Iris pigment epithelial cell (primary cell): ENCODE measurements at places on chromosomes 2 and 18.

GRCh38 chr18:59481436-59481835 is 122.4 kb upstream of the LMAN1 start:
- peak; percentile 61 for DNase-seq

GRCh38 chr2:205570648-205571047 is 111.7 kb upstream of the NRP2 start:
- no peak for DNase-seq

DNA sequence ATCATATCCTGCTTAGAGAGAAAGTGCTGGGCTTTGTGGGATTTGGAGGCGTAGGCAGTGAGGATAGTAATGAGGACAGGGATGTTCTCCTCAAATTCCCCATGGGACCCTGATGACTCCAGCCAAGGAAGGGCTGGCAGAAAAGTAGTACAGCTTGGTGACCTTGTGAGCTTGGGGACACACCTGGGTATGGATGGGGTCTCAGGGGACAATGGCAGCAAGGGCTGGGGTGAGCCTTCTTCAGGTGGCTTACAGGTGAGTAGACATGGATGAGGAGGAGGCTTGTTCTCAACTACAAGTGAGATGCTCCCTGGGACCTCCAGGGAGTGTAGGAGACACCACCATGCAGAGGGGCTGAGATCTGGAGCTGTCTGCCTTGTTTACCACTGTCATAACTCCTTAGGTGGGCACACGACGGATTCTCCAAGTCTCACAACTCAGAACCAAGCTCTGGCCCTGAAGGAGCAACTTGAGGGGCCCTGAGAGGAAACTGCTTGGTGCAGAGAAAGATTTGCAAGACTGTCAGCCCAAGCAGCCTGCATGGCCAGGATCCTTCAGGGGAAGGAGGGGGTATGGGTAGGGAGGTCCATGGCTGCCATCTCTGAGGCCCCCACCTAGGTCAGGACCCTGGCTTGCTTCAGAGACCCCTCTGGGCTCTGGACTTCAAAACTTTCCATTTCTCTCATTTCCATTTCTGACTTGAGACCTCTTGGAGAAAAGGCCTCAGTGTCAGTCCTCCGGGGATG is 262.8 kb downstream of the DYSF start:
- DNase-seq = no peak

- no peak for DNase-seq
These were observed 16.1 kb upstream of the OTX1 start for GRCh38 chr2:63034526-63034925.

- DNase-seq = peak; percentile 8
These were observed 167.8 kb downstream of the BCL11A start for GRCh38 chr2:60385648-60386047.

DNA sequence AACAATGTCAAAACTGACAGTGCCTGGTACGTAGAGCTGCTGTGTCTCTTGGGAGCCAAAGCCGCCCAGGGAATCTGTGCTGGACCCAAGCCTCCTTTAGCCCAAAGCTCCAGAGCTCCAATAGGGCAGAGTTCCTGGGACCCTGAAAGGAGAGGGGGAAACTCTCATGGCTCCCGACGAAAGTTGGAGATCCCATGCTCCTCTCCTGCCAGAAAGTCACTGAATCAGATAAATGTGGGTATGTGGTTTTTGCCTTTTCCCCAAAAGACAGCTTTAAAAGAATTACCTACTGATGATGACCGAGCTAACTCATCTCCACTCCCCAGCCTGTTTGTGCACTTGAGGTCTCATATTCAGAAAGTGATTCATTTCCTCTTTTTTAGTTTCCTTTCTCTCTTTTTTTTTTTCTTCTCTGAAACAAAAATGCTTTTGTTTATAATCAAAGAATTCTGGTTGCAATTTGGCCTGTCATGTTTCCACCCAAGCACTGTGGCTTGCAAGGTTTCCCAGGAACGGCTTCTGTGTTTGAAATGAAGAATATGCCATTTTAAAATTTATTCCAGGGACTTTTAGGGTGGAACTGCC is 14.1 kb upstream of the PMAIP1 start:
- DNase-seq = peak; percentile 90

DNA sequence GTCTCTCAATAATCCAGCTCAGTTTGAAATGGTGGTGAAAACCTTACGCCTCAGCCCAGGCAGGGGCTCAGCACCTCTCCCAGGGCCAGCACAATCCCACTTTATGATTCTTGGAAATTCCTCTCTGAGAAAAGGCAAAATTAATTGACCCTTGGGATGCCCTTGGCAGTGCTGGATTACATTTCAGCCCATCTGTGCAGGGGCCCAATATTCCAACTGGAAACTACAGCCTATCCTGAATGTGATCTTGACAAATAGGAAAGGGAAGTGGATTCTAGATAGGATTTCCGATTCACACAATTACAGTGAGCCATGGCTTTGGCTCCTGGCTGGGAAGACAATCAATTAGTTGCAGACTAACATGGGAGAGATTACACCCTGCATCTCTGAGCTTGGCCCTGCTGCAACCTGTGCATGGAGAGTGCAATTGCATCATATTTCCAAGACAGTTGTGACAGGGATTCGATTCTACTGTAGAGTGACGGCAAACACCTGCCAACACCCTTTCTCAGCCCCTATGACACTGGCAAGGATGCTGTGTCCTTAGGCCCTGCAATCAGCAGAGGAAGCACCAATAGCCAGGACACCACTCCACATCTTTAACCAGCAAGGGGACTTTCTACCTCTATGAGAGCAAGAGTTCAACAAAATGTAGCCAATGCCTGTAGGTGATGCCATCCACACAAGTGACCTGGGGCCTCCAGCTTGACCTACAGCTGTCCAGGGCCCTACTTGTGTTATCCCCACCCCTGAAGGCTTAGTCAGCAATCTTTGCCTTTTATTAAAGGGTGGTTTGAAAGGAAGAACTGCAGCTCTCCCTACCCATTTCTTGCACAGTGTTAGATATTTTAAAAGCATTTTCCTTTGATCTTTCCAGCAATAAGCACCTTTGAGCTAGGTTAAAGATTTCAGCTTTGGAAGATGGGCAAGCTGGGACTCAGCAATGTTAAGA is 187.2 kb upstream of the HS6ST1 start:
- no peak for DNase-seq

DNA sequence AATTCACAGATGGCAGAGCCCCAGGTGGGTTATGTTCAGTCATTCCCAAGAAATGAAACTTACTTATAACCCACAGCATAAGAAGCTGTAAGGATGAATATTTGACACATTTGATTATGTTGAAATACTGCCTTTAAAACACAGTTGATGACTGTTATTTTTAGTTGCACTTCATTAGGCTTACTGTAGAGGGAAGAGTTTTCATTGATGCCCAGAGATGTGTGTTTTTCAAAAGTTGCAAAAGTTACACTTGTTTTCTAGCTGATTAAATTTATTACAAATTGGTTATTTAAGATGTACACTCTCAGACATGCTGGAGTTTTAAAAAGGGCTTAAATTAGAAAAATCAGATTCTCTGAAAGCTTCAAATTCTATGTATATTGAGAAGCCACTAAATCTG is 506.1 kb downstream of the PARD3B start:
- peak; percentile 5 for DNase-seq

DNA sequence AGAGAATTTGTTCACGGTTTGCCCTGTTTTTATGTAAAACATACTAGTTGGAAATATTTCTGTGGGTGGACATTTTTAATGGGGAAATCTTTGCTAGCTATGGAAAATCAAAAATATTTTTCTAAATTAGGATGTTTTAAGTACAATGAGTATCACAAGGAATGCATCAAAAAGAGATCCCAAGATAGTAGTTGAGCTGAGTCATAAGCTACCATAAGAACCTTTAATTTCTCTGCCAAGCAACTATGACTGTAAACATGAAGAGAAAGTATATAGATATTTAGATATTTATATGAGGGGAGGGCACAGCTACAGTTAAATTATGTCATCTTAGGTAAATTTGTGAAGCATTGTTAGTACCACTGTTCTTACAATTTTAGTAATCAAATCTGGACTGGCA is 646.2 kb downstream of the XIRP2 start:
- DNase-seq = no peak

DNA sequence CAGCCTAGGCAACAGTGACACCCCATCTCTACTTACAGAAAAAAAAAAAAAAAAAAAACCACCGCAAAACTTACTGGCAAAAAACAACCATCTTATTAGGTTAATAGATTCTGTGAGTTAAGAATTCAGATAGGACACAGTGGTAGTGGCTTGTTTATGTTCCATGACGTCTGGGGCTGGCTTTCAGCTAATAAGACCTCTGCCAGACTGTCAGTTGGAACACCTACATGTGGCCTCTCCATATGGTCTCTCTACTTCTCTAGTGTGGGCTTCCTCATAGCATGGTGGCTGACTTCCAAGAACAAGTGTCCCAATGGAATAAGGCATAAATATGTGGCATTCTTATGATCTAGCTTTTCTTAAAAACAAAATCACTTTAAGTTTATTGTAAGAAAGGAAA is 94.0 kb upstream of the OTX1 start:
- no peak for DNase-seq

- DNase-seq = no peak
These were observed 539.2 kb downstream of the SLC4A3 start for GRCh38 chr2:220166616-220167015.

DNA sequence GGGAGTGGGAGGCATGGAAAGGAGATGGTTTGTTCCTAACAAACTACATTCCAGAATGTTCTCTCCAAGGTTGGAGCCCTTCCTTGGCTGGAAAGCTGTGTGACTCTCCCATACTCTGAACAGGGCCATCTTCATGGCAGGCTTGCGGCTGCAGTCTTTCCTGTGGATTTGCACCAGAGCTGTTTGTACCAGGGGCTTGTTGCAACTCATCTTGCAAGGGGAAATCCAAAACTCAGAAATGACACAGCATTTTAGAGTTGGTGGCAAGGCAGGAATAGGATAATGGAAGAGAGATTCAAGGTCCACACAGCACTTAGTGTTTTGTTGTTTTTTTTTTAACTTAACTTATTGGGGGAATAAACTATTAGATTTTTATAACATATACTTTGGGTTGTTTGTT is 73.7 kb upstream of the ZNF516 start:
- peak; percentile 20 for DNase-seq

- peak; percentile 81 for DNase-seq
These were observed 163.9 kb downstream of the LDLRAD4 start for GRCh38 chr18:13382366-13382953.

DNA sequence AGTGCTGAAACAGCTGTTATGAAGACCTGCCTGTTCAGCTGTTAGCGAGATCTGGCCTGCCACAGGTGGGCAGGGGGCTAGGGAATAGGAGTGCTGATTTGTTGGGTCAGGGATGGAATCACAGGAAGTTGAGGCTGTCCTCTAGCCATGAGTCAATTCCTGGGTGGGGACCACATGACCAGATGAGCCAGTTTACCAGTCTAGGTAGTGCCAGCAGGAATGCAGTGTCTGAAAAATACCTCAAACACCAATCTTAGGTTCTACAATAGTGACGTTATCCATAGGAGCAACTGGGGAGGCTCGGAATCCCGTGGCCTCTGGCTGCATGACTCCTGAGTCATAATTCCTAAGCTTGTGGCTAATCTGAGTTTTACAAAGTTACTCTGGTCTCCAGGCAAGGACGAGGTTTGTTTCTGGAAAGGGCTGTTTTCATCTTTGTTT is 44.9 kb downstream of the DYSF start:
- peak; percentile 93 for DNase-seq

DNA sequence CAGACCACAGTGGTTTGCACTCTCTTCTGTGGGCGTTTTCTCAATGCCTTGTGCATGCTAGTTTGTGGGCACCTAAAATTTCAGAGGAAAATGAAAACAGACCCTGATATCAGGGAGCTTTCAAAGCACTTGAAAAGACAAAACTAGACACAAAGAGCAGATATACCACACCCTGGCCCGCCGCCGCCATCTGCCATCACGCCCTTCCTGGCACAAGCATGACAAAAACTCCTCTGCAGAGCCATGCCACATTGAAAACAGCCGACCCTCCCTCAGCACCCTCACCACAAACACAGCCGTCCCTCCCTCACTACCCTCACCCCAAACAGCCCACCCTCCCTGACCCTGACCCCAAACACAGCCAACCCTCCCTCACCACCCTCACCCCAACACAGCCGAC is 84.8 kb upstream of the RAB6C start:
- DNase-seq = no peak

- peak; percentile 45 for DNase-seq
These were observed 156.1 kb downstream of the MSH2 start for GRCh38 chr2:47558768-47559684.

DNA sequence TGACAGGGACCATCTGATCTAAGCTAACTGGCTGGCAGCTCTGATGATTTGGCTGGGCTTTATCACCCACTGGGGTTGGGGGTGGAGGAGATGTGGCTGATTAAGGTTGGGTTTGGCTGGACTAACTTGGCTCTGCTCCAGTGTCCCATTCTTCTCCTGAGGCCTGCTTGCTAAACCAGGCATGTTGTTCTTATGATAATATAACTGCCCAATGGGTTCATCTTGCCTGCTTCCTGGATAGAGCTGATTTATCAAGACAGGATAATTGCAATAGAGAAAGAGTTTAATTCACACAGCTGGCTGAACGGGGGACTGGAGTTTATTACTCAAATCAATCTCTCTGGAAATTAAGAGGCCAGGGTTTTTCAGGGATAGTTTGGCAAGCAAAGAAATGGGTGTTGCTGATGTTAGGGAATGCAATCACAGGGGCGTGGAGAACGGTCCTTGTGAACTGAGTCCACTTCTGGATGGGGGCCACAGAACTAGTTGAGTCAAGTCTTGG is 150.4 kb downstream of the PTH2R start:
- DNase-seq = no peak

DNA sequence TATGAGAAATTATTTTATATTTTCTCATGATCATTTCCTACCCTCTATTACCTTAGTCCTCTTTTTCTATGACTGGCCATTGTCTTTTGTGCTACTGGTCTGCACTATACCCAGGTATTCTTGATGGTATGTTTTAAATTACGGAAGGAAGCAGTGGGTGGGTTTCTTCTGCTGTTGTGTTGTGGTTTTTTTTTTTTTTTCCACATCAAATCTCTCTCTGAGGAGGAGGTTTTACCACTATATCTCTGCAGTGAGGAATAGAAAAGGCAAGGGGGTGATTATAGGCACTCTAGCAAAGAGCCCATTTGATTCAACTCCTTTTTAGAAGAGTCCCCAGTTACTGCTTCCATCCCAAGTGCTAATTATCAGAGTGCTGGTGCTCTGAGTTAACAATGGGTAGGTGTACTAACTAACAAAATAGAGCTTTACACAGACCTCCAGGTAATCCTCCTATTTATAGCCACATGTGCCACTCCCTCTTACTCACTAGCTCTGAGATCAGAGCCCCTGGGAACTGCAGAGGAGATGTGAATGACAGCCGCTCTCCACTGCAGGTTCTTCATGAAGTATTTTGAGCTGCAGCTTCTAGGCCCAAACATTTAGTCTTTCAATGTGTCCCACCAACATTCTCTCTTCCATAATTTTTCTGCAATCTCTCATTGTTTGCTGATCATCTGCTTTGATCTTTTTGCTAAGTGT is 301.6 kb upstream of the GULP1 start:
- DNase-seq = no peak
